ENCODE measurements at places on chromosomes 2 and 18. TPM values are rescaled to one million over a fixed set of nuclear protein-coding genes. Genes with fewer than 3 reads are reported as not detected.

CXCR1 gene
- polyA plus RNA-seq = not detected

CPS1 gene
- polyA plus RNA-seq = 0.24 TPM

RUFY4 gene
- not detected for polyA plus RNA-seq

ALK gene
- not detected for polyA plus RNA-seq

MZT2A gene
- polyA plus RNA-seq = 204 TPM

EMILIN2 gene
- 9.4 TPM for polyA plus RNA-seq

LPIN1 gene
- polyA plus RNA-seq = 26.6 TPM

SLC30A3 gene
- polyA plus RNA-seq = 79.9 TPM

DNA sequence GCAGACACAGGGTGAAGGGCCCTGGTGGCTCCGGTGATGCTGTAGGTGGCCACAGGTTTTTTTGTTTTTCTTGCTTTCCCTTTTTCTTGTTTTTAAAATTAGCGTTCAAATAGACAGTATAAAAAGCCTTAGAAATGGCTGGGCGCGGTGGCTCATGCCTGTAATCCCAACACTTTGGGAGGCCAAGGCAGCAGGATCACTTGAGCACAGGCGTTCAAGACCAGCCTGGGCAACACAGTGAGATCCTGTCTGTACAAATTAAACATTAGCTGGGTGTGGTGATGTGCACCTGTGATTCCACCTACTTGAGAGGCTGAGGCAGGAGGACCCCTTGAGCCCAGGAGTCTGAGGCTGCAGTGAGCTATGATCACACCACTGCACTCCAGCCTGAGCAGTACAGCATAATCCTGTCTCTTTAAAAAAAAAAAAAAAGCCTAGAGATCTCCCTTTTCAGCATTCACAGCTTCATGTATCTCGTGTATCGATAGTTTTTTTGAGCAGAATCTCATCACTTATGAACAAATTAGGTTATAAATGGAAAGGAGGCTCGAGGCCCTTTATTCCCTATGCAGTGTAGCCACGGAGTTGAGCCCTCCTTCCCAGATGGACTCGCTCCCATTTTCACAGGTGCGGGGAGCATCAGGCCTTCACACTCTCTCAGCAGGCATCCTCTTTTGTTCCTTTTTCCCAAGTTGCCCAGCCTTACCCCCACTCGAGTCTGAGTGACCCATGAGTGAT lies 50.8 kb downstream of the EMILIN2 start:
- DNase-seq = no peak

GRCh38 chr2:45818591-45818990 lies 167.1 kb downstream of the PRKCE start:
- DNase-seq = no peak

GRCh38 chr18:61702007-61702406 lies 190.8 kb downstream of the RNF152 start:
- peak; percentile 85 for DNase-seq

DNA sequence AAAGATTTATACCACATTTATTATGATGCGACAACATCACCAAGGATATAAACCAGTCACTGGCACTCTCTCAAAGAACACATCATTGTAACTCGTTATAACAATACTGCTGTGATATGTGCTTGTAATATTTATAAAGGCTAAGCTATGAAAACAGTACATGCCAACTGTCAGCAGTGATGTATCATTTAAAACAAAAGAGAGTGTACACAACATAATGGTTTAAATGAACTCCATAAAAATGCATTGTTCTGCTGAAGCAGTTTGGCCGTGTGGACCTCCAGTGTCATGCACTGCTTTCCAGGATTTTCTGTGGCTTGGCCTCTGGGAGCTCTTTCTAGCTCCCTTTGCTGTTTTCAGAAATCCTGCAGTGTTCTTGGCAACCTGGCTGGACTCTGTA lies 215.6 kb downstream of the MTX2 start:
- peak; percentile 66 for DNase-seq

GRCh38 chr2:167987558-167987957 lies 259.8 kb downstream of the STK39 start:
- DNase-seq = no peak

DNA sequence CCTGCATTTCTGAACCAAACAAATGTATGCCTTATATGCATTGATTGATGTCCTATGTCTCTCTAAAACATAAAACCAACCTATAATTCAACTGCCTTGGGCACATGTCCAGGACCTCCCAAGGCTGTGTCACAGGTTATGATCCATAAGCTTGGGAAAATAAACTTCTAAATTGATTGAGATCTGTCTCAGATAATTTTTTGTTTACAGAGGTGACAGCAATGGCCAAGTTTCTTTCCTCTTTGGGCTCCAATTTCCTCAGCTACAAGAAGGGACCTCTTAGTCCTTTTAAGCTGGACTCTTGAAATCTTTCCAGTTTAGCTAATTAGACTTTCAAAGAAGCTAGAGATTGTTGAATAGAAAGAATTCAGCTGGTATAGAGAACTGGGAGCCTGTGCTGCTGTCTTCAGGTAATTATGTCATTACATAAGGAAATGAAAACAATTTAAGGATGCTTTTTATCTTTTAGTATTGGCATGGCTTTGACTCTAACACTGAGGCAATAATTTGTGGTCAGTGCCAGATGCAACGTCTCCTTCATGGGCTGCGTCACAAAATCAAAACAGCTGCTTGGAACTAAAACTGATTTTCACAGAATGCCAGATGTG lies 412.1 kb upstream of the TRIB2 start:
- no peak for DNase-seq

DNA sequence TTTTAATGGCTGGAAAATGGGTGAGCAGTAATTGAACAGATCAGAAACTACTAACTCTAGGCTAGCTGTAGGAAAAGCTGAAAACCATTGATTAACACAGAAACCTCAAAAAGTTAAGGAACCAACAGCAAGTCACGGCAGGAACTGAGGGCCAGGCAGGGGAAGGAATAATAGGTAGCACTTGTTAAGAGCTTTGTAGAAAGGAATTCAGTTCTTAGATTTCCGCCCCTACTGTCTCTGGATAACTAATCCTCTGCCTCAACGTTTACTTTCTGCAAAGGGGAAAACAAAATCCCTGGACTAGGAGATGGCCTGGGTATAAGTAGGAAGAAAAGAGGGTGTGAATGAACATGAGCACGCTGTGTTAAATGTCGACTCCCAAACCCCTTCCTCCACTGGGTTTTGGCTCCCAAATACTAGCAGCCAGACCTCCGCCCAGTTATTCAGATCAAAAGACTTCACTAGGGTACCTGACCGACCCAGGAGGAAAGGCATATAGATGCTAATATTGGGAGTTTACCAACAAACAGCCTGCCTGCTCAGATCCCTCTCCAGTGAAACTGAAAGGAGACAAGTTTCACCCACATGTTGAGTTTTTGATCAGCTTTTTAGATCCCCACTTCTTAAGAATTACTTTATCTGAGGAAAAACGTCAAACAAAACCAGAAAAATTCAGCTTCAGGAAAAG lies 12.4 kb downstream of the SMAD2 start:
- DNase-seq = no peak

DNA sequence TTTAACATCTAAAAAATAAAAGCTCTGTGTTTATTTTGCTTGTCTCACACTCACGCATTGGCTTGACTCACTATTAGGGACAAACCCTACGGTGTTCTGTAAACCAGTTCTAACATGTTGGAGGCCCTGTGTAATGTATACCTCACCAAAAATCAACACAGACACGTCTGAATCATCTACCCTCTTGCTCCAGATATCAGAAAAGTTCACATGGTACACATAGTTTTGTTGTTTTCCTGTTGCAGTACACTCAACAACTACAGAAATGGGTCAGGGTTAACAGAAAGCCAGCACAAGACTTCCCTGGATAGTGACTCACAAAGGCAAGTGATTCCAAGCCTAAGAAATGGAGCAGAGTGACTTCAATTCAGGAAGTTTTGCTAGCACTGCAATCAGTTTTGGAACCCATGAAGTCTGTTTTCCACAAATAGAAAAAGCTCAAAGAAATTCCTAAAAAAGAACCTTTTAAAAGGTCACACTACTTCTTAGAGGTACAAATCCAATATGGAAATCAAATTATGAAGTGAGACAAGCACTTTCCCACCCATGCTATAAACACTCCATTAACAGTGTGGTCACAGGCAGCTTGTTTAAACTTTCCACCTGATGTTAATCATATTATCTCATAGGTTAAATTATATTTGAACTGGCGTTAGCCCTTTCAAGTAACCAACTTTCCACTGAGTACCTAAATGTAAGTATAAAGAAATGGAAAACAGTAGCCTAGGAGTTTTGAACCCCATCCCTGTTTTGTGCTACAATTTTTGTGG lies 87.4 kb downstream of the GAREM1 start:
- peak; percentile 99 for DNase-seq

GRCh38 chr2:120253021-120253882 lies 600 bp downstream of the RALB start:
- DNase-seq = peak; percentile 66

DNA sequence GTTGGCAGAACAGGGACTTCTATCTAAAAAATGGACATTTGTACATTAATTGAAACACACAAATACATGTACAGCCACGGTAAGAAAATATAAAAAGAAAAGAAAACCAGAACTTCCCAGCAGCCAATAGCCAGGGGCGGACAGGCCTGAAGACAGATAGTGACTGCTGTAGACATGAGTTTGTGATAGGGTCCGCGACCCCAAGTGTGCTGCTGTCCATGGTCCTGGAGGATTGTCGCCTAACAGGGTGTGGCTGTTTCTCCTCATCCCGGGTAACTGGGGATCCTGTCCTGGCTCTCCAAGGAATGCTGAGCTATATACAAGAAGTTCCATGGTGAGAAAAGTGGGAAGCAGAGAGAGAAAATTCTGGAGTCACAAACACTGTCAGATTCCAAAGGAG lies 266.5 kb upstream of the SALL3 start:
- no peak for DNase-seq

DNA sequence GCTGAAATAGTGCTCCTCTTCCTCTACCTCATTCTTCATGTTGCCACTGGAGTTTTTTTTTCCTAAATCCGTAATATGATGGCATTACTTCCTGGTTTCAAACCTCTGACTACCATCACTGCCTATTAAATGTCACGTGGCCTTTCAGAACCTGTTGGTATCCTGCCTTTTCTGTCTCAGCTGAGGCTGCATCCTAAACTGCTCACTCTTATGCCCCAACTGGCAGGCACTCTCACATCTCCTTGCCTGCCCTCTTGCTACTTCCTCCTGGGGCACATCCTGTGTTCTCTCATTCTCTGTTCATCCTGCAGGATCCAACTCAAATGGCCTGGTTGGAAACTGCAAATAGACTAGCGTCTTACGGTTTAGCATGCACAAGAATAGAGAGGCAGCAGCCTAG lies 468.1 kb upstream of the FANCL start:
- DNase-seq = no peak

DNA sequence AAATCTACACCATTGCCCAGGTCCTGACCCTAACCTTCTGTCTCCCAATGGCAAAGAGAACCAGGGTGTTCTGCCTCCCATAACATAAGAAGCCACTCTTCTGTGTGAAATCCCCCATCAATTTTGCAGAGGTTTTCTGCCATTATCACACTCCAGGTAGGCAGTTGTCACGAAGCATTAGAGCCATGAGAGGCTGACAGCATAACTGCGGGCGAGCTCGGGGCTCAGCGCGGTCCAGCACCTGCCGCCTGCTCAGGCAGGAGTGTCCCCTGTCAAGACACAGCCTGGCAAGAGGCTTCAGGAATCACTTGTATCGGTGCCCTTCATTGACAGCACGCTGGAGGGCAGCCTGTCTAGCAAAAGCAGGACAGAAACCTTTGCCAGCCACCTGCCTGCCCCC lies 251.2 kb downstream of the SATB2 start:
- no peak for DNase-seq

GRCh38 chr2:224405412-224405811 lies 3.5 kb upstream of the FAM124B start:
- DNase-seq = no peak

DNA sequence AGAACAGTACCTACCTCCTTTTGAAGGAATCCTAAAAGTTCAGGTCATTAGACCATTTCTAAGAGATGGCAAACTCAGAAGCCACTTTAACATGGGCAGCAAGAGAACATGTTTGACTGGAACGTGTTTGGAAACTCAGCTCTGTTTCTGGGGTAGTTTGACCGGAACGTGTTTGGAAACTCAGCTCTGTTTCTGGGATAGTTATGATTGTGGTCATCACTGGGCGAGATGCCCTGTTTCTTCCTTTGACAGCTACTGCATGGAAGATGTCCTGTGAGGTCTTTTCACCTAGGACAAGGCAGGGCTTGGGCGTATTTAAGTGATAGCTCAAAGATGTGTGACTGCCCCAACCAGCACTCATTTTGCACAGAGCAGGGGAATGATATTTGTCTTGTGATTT lies 19.9 kb upstream of the SERPINB13 start:
- DNase-seq = no peak

DNA sequence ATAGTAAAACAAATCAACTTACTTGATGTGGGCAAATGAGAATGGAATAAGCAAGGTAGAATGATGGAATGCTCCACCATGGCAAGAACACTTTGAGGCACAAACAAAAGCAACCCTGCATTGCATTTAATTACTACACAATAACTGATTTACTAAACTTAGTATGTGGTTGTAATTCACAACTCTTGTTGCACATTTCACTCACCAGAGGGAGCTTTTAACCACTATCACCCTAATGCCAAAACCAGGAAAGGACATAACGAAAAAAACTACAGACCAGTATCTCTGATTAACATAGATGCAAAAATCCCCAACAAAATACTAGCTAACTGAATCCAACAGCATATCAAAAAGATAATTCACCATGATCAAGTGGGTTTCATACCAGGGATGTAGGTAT lies 659.8 kb downstream of the CPS1 start:
- no peak for DNase-seq

- peak; percentile 49 for DNase-seq
Observed at GRCh38 chr2:172106108-172106961, 3.6 kb upstream of the DLX2 start.

- no peak for DNase-seq
Observed at GRCh38 chr2:24913911-24914310, 6.1 kb downstream of the ADCY3 start.

GRCh38 chr2:19868701-19869580 lies 32.8 kb downstream of the TTC32 start:
- no peak for DNase-seq

- no peak for DNase-seq
Observed at GRCh38 chr18:73861771-73862170, 285.9 kb downstream of the FBXO15 start.

DNA sequence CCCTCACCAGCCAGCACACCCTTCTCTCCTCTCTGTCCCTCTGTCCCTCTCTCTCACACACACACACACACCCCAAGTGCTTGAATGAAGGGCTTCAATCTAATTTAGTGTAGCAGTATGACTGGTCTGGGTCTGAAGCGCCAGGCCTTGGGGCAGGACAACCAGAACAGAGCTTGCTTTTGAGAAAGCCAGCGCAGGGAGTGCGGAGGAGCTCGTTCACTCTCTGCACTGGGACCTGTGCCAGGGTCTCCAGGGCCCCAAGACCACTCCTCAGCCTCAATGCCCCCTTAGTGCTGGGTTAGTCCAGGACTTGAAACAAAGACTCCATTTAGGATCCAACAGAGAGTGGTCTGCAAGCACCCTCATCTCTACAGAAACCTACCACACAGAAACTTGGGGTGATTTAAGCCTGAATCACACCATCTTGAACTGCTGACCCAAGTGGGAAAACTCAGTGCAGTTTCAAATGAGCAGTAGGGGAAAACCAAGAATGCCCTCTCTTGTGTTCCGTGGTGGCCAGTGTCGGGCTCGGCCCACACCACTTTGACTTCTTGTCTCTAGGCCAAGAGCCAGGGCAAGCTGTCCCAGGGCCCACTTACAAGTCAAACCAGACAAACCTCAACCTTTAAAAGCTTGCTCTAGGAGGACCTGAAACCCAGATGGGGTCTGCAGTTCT lies 66.6 kb upstream of the WIPF1 start:
- no peak for DNase-seq
